Activated CD4-positive, CD25-positive, alpha-beta regulatory T cell treated with anti-CD3 and anti-CD28 coated beads, Interleukin-2, amount 50 U/mL, for 16 hours (primary cell): ENCODE measurements at places on chromosomes 12 and 14.
A peak's percentile ranks its signal among the peaks of the same experiment; 100 is the strongest.

GRCh38 chr12:66678338-66679275 lies at the start of gene GRIP1:
TSS of gene GRIP1 (minus strand) at chr12:66679076. CDS start at chr12:66678904, 172 bp downstream.
- no peak for DNase-seq

DNA sequence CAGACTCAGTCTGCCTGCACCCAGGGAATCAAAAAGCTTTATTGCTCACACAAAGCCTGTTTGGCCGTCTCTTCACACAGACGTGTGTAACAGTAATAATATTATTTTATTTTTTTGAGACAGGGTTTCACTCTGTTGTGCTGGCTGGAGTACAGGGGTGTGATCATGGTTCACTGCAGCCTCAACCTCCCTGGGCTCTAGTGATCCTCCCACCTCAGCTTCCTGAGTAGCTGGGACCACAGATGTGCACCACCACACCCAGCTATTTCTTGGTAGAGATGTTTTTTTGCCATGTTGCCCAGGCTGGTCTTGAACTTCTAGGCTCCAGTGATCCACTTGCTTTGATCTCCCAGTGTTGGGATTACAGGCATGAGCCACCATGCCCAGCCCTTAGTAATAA lies 88.4 kb upstream of the DCD start:
- DNase-seq, result no peak

DNA sequence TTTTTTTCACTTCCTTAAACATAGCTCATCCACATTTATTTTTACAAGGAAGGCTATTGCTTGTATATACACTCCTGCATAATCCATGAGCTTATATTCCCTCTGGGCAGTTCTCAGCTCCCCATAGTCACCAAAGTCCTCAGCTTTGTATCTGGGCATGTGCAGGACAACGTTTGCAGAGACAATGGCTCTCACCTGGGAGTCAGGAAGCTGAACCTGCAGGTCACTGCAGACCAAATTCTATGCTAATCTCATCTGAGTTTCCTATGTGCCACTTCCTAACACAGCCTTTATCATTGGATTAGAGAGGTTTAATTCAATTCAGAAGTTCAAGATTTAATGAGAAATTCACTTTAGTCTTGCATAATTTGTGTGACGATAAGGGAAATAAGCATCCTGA lies 131.5 kb downstream of the KCNK10 start:
- no peak for DNase-seq

- DNase-seq, result no peak
Measured at GRCh38 chr14:87108726-87109125, 884.3 kb downstream of the GALC start.

GRCh38 chr14:100405760-100406455 lies 82.8 kb downstream of the SLC25A47 start:
- no peak for DNase-seq

DNA sequence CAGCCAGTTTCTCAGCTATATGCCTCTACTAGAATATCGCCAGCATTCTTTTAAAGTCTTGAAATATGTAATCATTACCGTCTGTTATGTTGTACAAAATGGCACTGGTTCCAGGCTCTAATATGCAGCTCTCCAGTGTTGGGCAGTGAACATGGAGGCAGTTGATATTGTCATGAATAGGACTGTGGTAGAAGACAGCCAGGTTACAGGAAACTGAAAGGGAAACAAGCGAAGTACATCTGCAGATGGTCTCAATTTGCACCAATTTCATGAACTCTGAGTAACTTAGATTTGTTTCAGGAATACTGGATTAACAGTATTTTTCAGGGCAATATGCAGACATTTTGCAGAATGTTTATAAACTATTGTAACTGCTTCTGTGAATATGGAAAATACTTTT lies 13.4 kb upstream of the KLHL42 start:
- DNase-seq, result no peak

DNA sequence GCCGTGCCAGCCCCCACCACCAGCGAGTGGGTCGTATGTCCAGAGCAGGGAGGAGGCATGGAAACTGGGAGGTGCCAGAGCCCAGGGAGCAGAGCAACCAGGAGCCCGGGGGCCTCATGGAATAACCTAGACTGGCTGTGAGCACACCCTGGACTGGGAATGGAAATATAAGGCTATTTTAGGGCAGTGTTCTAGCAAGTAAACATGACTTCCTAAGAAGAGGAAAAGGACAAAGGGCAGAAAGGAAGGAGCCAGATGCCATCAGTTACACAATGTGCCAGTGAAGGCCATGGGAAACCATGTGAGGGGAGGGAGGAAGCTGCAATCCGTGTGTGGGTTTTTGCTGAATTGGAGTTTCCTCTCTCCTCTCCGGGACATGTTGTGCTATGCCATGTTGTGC lies 18.7 kb upstream of the CPM start:
- no peak for DNase-seq

GRCh38 chr12:15206831-15207389 lies 14.3 kb downstream of the RERG start:
- DNase-seq, result no peak

DNA sequence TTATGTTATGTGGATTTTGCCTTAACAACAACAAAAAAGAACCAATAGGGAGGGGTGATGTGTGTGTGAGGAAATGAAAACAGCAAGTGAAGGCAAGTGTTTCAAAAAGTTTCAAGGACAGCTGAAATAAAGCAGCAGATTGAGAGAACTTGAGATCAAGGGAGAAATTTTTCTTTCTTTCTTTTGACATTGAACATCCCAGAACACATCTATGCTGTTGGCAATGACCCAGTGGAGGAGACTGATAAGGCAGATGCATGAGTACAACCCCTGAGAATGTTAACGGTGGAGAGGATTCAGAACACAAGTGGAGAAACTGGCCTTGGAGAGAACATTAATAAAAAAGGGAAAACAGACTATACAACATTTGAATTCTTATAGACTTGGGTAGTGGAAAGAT lies 2.9 kb downstream of the LLPH start:
- no peak for DNase-seq

DNA sequence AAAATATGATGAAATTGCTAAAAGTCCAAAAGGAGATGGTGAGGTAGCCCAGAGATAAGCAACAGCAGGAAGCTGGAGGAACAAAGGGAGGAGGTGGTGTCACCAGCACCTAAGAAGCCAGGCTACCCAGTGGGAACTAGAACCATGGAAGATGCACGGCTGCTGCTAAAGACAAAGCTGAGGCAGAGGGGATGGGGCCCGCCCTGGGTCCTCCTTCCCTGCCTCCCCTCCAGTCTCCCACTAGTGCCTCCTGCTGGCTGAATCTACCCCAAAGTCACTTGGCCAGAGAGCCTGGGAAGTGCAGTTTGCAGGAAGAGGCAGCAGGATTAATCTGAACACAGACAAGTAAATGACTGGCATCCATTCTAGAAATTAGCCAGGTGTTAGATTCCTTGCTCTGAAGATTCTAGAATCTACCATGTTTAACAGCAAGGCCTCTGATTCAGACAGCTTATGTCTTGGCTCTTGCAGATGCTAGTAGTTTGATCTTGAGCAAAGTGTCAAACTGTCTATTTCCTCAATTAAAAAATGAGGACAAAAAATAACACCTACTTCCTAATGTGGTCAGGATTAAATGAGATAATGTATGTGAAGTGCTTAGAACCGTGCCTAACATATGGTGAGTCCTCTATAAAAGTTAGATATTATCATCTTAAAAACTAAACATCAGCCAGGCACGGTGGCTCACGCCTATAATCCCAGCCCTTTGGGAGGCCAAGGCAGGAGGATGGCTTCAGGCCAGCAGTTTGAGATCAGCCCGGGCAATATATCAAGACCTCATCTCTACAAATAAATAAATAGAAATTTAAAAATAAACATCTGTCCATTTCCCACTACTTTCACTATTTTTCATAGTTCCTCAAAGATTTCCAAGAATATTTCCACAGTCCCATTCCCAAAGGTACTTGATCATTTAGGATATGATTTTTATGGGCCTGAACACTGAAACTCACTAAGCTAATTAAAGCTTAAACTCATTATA lies 5.8 kb upstream of the LRP10 start:
- DNase-seq, result no peak

- DNase-seq, result no peak
Measured at GRCh38 chr12:58131986-58132755, 190.8 kb downstream of the ATP23 start.

DNA sequence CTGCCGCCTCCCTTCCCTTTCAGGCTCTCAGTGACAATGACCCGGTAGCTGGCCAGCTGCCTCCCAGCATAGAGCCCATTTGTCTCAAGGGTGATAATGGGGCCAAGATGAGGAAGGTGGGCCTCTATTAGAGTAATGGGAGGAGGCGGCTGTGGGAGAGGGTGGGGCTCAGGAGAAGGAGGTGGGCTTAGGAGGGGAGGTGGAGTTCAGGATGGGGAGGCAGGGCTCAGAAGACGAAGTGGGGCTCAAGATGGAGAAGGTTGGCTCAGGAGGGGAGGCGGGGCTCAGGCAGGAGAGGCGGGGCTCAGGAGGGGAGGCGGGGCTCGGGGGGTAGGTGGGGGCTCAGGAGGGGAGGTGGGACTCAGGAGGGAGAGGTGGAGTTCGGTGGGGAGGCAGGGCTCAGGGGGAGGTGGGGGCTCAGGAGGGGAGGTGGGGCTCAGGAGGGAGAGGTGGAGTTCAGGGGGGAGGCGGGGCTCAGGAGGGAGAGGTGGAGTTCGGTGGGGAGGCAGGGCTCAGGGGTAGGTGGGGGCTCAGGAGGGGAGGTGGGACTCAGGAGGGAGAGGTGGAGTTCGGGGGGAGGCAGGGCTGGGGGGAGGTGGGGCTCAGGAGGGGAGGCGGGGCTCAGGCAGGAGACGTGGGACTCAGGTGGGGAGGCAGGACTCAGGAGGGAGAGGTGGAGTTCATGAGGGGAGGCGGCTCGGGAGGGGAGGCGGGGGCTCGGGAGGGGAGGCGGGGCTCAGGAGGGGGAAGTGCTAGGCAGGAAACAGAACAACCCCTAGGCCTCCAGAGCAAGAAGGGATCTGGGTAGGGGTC lies 36.8 kb downstream of the IQSEC3 start:
- no peak for DNase-seq

- DNase-seq, result no peak
Measured at GRCh38 chr14:94103554-94104150, 6.9 kb upstream of the IFI27 start.

- no peak for DNase-seq
Measured at GRCh38 chr14:92446771-92447170, 66.8 kb upstream of the RIN3 start.

- DNase-seq, result no peak
Measured at GRCh38 chr12:130658145-130658911, 57.8 kb downstream of the RIMBP2 start.

DNA sequence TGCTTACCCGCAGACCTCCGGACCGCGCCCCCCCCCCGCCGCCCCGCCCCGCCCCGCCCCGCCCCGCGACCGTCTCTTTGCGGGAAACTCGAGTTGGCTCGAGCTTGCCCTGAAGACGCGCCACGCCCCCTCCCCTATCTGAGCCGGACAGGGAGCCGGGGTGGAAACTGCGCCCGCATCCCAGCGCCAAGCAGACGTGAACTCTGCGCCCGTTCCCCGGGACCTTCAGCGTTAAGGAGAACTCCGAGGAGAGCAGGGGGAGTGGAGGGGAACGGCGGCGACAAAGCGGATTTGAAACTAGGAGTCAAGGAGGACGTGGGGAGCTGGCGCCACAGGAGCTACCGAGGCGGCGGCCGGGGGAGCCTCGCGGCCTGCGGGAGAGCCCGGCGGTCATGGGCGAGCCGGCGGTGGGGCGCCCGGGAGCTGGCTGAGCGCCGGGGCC lies at the start of gene KCNK13:
KCNK13 (plus strand) TSS at position 310 of the 442 bp plus-strand sequence. CDS start 212 bp downstream, outside the sequence.
- no peak for DNase-seq

GRCh38 chr12:27554421-27555186 lies 30.6 kb downstream of the PPFIBP1 start:
- no peak for DNase-seq

- DNase-seq, result no peak
Measured at GRCh38 chr14:104595116-104595675, 9.4 kb downstream of the TMEM179 start.

- DNase-seq, result peak; percentile 34
Measured at GRCh38 chr12:52006726-52007157, at the start of gene TAMALIN. TSS of gene TAMALIN (plus strand) at chr12:52006946. CDS start at chr12:52007020, 74 bp downstream.

GRCh38 chr14:39264057-39264456 lies 30.3 kb downstream of the MIA2 start:
- DNase-seq, result no peak

- DNase-seq, result no peak
Measured at GRCh38 chr12:1350934-1351240, 243.5 kb downstream of the FBXL14 start.

DNA sequence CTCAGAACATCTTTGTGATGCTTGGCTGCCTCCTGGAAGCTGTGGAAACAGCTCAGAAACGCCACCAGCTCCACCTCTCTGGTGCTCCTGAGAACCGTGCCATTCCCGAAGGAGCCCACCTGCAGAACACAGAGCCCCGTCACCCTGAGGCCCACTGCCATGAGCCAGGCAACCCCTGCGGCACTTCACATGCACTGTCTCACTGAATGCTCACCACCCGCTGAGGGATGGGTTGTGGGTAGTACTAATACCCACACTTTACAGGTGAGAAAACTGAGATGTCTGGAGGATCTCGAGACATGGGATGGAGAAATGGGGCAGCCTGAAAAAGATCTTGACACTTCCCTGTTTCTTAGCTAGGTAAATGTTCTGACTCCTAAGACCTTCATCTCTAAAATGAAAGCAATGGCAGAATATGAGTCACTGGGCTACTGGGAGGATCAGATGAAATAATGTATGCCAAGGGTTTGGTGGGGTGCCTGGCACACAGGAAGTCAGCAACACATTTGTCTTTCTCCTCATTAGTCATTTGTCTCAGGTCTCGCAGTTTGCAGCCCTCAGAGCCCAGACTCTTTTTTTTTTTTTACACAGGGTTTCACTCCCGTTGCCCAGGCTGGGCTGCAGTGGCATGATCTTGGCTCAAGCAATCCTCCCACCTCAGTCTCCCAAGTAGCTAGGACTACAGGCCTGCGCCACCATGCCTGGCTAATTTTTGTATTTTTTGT lies 5.3 kb downstream of the OASL start:
- DNase-seq, result no peak

DNA sequence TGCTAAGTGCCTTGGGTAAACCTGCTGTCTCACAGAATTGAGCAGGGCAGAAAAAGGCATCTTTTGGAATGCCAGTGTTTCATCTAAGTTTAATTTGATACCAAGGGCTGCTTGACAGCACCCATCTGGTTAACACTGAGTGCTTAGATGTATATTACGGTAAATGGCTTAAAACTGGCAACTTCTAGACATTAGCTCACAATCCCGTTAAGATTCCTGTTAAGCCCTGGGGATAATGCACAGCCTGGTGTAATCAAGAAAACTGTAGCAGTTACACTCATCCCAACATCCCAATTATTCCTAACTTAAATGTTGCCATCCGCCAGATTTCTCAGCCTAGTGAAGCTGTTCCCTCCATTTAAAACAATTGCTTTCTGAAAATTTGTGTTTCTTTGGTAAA lies 29.9 kb downstream of the PPFIBP1 start:
- DNase-seq, result no peak

GRCh38 chr12:70329728-70330127 lies 36.4 kb upstream of the KCNMB4 start:
- DNase-seq, result no peak

GRCh38 chr14:63180011-63180410 lies 24.2 kb upstream of the RHOJ start:
- DNase-seq, result no peak

GRCh38 chr14:102180248-102180998 lies 40.7 kb downstream of the WDR20 start:
- no peak for DNase-seq
